ENCODE measurements at places on chromosomes 6 and 20.

DNA sequence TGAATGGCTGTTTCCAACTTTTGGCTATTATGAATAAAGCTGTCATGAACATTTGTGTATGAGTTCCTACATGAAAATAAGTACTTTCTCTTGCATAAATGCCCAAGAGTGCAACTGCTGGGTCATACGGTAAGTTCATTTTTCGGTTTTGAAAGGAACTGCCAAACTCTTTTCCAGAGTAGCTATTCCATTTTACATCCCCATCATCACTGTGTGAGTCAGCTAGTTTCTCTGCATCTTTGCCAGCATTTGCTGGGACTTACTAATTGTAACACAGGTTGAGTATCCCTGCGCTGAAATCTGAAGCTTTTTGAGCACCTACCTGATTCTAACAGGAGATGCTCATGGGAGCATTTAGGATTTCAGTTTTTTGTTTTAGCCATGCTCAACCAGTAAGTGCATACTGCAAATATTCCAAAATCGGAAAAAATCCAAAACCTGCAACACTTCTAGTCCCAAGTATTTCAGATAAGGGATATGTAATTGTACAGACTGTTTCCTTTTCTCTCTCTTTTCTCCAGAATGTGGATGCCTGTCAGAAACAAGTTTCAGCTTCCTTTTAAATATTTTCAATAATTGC is 118.4 kb downstream of the DTNBP1 start:
- DNase-seq = no peak

DNA sequence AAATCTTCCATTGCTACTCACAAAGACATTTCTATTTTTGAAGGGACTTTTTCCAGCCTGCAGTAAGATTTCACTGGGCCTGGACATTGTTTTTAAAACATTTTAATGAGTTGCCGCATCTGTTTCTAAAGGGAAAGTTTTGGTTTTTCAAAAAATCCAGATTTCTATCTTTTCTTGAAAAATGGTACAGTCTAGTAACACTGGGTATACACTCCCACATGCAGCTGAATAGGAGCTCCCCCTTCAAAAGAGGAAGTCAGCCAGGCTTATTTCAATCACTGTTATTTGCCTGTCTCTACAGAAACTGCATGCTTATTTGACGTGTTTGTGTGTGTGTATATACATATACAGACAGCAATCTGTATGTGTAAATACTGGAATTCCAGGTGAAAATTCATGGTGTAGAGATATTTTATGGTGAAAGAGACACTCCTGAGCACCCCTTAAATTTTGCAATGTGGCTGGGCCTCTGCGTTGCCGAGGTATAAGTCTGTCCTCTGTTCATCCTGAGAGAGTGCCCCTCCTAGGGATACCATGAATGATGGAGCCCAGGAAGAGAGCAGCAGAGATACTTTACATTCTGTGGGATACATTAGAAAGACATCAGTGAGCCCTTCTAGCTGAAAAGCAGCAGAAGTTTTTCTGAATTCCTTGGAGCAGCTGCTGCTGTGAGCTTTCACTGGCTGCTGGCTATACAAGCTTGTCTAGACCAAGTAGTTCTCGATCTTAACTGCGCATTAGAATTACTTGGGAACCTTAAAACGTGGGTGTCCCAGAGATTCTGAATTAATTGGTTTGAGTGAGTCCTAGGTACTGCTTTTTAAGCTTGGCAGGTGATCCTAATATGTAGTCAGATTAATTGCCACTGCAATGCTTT is 12.0 kb upstream of the ABRACL start:
- no peak for DNase-seq

DNA sequence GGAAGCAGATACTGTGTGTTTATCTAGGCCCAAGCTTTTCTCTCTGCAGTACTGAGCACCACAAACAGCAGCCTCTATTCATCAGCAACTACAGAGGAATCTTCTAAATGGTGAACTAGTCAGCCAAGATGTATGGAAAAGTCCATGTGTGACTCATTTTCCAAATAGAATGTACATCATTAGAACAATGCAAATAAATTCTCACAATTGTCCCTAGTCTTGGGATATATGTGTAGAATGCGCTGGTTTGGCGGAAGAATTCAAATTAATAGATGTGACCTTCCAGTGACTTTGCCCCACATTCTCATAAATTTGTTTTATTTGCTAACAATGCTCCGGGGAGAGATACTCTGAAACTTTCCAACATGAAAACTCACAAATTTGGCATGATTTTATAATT is 436.2 kb downstream of the CBLN4 start:
- DNase-seq = no peak

- DNase-seq = peak; percentile 18
Observed at GRCh38 chr6:63272397-63272796, 47.4 kb downstream of the LGSN start.

GRCh38 chr6:33822575-33823395 is 19.0 kb upstream of the MLN start:
- no peak for DNase-seq

- DNase-seq = no peak
Observed at GRCh38 chr20:3904857-3905256, 15.7 kb downstream of the PANK2 start.
